Midbrain (tissue), 1 donor: ENCODE measurements at places on chromosomes 12 and 14.

DNA sequence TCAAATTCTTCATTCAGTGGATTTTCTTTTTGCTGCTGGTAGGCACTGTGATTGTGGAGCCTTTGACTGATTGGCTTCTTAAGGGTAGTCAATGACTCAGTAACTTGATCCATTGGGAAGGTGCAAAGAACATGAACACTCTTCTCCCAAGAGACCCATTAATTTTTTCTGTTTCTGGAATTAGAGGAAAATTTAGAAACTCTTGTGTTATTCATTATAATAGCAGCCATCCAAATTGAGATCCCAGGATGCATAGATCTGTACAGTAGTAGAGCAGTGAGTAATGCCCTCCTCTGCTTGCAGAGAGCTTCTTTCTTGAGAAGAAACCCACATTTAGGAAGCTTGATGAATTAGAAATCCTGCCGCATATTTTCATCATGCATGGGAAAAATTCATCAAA, 63.9 kb downstream of the MYRFL start:
- no peak for DNase-seq

DNA sequence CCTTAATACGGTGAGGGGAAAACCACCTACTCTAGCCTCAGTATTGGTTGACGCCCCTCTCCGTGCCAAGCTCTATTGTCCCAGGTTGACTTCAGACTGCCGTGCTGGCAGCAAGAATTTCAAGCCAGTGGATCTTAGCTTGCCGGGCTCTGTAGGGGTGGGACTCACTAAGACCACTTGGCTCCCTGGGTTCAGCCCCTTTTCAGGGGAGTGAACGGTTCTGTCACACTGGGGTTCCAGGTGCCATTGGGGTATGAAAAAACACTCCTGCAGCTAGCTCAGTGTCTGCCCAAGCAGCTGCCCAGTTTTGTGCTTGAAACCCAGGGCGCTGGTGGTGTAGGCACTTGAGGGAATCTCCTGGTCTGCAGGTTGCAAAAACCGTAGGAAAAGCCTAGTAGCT, 107.1 kb downstream of the NUBPL start:
- DNase-seq, result no peak

GRCh38 chr12:79524507-79525148, 166.1 kb downstream of the PAWR start:
- no peak for DNase-seq

GRCh38 chr12:68452078-68452715, 120.0 kb upstream of the MDM1 start:
- no peak for DNase-seq

DNA sequence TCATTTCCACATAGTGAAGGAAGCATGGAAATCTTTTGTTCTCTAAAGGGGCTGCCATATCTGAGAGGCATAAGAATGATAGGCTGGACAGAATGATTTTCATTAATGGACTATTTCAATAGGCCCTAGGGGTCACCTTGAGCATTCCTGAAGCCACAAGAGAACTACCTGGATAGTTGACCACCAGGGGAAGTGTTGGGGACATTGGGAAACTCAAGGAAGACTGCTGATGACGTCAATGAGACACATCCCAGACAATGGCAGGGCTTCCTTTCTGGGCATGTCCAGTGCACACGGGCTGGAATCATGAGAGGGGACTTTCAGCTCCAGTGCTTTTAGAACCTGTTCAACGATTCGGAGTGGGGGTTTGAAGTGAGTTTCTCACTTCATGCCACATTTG, 48.8 kb upstream of the CHST11 start:
- no peak for DNase-seq

- no peak for DNase-seq
These were observed 1.7 kb downstream of the IRAK3 start for GRCh38 chr12:66190519-66191370.

GRCh38 chr12:41512497-41512896, 324.4 kb downstream of the PDZRN4 start:
- no peak for DNase-seq

- DNase-seq, result no peak
These were observed 307.3 kb upstream of the PRKD1 start for GRCh38 chr14:30234966-30235365.

DNA sequence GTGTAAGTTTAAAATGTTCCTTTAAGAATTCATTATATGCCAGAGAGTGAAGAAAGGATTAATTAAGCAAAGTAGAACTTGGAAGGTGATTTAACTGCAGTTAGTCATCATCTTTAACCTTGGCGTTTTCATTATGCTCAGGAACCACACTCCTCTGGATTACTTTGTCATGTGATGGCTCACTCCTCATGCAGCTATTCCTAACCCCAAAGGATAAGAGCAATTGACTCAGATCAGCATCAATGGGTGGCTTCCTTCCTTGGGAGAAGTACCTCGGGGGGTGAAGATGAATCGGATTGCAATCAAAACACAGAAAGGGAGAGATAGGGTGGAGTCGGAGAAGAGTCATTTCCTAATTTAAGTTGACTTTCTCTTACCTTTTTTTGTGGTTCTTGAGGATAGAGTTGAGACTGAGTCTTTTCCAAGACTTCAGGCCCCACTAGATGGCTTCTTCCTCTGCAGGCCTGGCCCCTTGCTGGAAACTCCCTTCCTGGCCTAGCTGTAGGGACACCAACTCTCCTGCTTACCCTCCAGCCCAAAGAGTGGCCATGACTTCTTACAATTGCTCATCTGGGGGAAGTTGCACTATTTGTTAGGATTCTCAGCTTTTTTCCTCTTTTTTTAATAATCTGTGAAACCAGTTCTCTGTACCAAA, 238.6 kb upstream of the DDHD1 start:
- DNase-seq, result no peak

- DNase-seq, result peak; percentile 50
These were observed 413.5 kb upstream of the SEL1L start for GRCh38 chr14:81946834-81947798.

GRCh38 chr12:52602552-52602951, 1.3 kb upstream of the KRT72 start:
- no peak for DNase-seq

DNA sequence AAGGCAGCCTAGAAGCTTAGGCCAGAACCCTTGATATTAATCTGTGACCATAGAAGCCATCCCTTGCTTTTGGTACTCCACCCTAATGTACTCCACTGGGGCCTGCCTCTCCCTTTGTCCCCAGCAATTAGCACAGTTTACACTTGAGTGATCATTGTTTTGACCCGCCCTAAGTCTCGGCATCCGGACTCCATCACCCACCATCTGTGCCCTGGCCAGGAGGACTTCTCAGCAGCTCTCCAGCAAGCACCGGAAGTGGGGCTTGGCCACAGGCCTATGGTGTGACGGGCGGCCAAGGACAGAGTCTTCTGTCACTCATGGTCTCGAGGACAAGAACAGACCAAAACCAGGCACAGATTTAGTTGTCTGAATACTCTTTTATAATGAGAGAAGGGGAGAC, 126.5 kb upstream of the NTF3 start:
- no peak for DNase-seq

- DNase-seq, result no peak
These were observed 289.2 kb upstream of the SFSWAP start for GRCh38 chr12:131421509-131422186.
